Stimulated activated CD4-positive, alpha-beta T cell treated with anti-CD3 and anti-CD28 coated beads, Interleukin-4, amount 100 ng/mL, for 48 hours (primary cell): ENCODE measurements at places on chromosomes 12 and 14.

DNA sequence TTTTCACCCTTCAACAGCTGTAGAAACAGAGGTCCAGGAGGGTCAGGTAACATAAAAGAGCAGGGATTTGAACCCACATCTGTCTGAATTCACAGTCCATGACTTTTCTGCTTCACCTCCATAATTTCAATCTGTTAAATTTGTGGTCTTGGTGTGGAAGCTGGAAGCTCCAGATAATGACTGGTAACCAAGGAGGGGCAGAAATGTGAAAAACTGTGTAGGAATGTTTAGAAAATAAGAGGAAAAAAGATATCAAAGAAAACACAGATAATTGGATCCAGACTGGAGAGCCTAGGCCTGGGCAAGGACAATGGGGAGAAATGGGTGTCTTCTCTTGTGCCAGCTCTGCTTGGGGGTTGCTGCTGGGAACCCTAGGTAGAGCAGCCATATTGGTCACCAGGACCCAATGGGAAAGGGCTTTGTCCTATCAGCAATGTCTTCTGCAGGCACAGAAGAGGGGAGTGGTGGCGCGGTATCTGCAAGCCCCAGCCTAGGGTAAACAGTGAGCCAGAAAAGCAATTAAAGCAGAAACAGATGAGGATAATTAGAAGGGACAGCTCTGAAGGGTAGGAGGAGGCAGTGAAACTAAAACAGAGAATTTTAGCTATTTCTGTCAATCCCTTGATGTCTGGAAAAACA, 54.3 kb upstream of the CCDC91 start:
- no peak for DNase-seq

DNA sequence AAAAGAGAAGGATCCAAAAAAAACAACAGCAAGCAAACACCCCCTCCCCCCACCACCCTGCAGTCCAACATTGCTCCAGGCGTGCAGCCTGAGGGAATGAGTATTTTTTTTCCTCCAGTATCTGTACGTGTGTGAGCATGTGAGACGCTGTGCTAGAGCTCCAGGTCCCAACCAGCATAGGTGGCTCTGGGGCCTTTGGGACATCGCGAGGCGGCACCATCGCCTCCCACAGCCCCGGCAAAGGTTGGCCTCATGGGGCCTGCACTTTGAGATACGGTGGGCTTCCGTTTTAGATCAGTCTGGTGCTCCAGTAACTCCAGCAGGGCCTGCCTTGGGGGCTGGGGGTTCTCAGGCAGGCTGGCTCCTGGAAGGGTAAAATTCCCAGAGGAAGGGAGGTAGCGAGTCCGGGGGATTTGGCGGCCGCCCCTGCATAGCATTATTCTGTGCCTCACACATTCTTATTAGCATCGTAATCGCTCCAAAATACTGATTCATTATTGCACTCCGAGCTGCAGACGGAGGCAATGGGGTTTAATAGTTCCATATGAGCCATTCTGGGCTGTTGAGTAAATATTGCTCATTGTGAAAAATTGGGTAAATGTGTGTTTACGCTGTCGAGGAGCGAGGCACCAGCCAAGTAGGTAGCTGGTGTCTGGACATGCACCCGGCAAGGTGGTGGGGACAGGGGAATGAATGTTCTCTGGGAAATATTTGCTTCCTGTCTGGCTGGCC, 143.1 kb upstream of the MYL2 start:
- DNase-seq: no peak

- DNase-seq: no peak
These were observed 190.9 kb downstream of the SOX5 start for GRCh38 chr12:23758608-23759007.

GRCh38 chr14:103107941-103108748, 13.6 kb downstream of the EXOC3L4 start:
- DNase-seq: no peak

DNA sequence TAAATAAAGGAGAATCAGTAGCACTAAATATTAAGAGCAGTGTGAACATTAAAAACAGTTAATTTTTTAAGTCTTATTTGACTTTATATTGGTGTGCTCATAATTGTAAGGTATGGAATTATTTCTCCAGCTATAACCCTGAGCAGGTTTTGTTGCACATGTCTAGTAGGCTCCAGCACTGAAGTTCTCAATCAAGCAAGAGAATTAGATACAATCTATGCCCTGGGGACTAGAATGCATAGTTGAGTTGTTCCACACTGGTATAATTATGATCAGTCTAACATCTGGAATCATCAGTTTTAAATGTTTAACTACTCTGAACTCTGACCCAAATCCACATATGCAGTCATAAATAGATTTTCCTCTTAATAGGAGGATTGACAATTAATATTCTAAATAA, 257.8 kb upstream of the ARHGAP5 start:
- DNase-seq: no peak

- no peak for DNase-seq
These were observed 91.1 kb upstream of the DYNC1H1 start for GRCh38 chr14:101873076-101873825.

GRCh38 chr14:70047598-70048312, 141.0 kb downstream of the SLC8A3 start:
- DNase-seq: no peak
